Left hindlimb (tissue), 1 donor: ENCODE measurements at places on chromosomes 5 and 9.

- peak; percentile 51 for DNase-seq
These were observed 142.6 kb downstream of the PBX3 start for GRCh38 chr9:125889476-125890419.

DNA sequence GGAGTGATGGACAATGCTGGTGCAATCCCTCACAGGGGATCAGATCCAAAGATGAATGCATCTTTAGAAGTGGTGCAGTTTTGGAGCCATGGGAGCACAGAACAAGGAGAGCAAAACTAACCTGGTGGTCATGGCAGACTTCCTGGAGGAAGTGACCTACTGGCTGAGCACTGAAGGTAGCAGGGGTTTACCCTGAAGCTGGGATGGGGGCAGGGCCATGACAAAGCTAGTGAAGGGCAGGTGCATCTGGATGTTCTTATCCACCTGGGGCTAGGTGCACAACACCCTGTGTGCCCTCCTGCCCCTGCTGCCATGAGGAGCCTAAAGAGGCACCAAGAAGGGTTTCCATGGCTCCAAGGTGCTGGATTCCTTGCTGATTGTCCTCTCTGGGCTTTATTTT, 11.5 kb upstream of the PITX1 start:
- DNase-seq: no peak

GRCh38 chr9:130268521-130269211, 3.1 kb downstream of the HMCN2 start:
- no peak for DNase-seq

- no peak for DNase-seq
These were observed 92.7 kb downstream of the HRH2 start for GRCh38 chr5:175750511-175750931.

- no peak for DNase-seq
These were observed 24.7 kb downstream of the DNAJA1 start for GRCh38 chr9:33049680-33050361.
